ENCODE measurements at places on chromosomes 4 and X. TPM values are rescaled to one million over a fixed set of nuclear protein-coding genes. Genes with fewer than 3 reads are reported as not detected.

Gene LGI2
- not detected for total RNA-seq

DNA sequence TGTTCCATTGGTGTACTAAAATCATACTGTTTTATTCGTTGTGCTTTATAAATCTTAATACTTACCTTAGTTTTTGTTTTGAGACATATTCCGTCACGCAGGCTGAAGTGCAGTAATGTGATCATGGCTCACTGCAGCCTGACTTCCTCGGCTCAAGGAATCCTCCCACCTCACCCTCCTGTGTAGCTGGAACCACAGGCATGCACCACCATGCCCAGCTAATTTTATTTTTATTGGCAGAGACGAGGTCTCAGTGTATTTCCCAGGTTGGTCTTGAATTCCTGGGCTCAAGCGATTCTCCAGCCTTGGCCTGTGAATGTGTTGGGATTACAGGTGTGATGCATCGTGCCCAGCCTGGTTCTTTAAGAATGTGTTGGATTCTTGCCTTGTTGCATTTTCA, 24.4 kb upstream of the DCK start:
- no peak overlapping the region for H3K27ac ChIP-seq
- no peaks in the 10 kb centered on the region for H3K4me1 ChIP-seq
- DNase-seq = no peak
- H3K4me3 ChIP-seq = no peak overlapping the region

- no peaks in the 10 kb centered on the region for H3K27me3 ChIP-seq
- no peaks in the 10 kb centered on the region for H3K36me3 ChIP-seq
- no peak for DNase-seq
- no peaks in the 10 kb centered on the region for H3K4me1 ChIP-seq
- H3K27ac ChIP-seq = no peak overlapping the region
These were observed 86.8 kb downstream of the PPP1R2C start for GRCh38 chrX:42691196-42691595.

Gene SPARCL1
- not detected for total RNA-seq

DNA sequence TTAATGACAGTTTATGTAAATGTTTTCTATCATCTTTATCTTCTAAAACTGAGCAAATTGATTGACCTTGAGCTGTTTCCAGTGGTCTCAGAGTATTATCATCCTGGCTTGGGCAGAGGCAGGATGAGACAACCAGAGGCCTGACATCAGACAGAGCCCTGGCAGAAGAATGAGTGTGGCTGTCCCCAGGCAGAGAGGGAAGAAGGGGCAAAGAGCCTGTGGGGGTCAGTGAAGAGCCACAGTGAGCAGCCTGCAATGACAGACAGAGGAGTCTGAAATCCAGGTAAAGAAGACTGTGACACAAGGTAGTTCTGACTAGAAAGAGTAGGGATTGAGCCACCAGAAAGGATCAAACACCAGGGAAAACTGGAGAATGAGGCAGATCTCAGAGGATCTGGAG, 182.4 kb upstream of the ARSJ start:
- no peaks in the 10 kb centered on the region for H3K27me3 ChIP-seq
- H3K36me3 ChIP-seq = no peaks in the 10 kb centered on the region
- no peak overlapping the region for H3K27ac ChIP-seq
- no peak overlapping the region for H3K4me3 ChIP-seq
- H3K4me1 ChIP-seq = peaks cover under 1% of the 10 kb centered on the region

Gene MAGEA9B
- not detected for total RNA-seq

Gene SLC26A1
- not detected for total RNA-seq

DNA sequence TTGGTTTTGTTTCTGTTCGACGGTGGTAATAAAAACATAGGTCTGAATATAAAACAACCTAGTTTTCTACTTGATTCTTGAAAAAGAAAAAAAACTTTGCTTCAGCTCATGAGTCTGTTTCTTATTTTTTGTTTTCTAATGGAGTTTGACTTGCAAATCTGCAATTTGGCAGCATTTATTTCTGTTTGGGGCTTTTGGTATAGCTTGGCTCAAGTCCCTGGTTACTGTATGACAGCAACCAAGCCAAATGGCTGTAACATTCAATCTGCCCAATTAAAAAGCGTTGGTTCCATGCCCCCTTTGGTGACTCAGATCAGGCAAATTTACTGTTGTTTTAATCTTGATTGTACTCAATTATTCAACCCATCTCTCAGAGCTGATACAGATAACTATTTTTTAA, 263.4 kb downstream of the GRIA3 start:
- H3K4me1 ChIP-seq = no peaks in the 10 kb centered on the region
- no peaks in the 10 kb centered on the region for H3K36me3 ChIP-seq
- H3K27me3 ChIP-seq = no peaks in the 10 kb centered on the region
- H3K4me3 ChIP-seq = no peak overlapping the region

Gene HPSE
- 6.0 TPM for total RNA-seq

- H3K4me1 ChIP-seq = no peaks in the 10 kb centered on the region
- no peak overlapping the region for H3K27ac ChIP-seq
- no peaks in the 10 kb centered on the region for H3K27me3 ChIP-seq
- H3K36me3 ChIP-seq = no peaks in the 10 kb centered on the region
These were observed 76.8 kb downstream of the PPP2R2C start for GRCh38 chr4:6395466-6396228.

DNA sequence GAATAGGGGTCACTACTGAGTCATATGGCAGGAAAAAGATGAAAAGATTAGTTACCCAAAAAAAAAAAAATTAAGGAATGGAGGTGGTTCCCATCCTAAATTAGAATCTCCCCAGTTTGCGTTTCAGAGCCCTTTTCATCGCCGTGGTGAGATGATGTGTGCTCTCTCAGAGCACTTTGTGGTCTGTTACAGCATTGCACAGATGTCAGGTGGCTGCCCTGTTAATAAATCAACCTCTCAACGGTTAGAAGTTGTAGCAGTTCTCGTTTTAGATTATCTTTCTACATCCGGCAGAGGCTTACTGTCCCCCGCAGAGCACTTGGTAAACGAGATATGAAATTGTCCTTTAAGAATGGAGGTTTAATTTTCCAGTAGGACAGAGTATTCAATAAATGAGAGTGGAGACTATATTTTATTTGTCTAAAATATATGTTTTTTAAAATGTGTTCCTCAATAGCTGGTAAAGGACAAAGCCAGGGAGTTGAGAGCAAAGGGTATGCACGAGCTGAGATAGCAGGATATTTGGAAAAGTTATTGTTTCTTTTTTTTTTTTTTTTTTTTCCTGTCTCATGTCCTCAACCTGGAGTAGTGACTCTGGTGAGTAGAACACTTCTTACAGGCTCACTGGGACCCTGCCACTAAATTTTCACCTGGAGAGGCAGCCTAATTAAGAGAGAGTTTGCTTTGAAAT, 26.9 kb downstream of the AFF1 start:
- H3K36me3 ChIP-seq = peaks cover 14% of the 10 kb centered on the region
- no peak for DNase-seq
- no peak overlapping the region for H3K27ac ChIP-seq
- no peaks in the 10 kb centered on the region for H3K27me3 ChIP-seq
- H3K4me3 ChIP-seq = no peak overlapping the region

Measured in SJSA1 (cell line).